ENCODE measurements at places on chromosomes 6 and 20.

DNA sequence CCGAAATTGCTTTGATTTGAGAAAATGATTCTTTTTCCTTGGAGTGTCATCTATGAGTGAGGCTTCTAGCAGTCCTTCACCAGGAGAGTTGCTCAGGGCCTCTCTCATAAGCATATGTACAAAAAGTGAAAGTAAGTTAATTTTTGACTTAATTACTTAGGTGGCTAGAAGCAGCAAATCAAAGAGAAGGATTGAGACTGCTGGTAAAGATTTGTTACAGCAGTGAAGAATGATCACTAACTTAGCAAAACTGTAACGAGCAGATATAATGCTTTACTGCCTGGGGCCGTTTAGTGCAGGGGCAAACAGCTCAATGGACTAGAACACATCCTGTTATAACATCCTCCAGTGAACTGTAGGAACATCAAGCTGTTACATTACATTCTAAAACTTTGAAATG, 167.8 kb upstream of the RIPOR2 start:
- peak; percentile 31 for DNase-seq

GRCh38 chr6:87099472-87099871, 4.6 kb upstream of the CGA start:
- DNase-seq, result no peak

GRCh38 chr6:122825163-122825562, 36.1 kb downstream of the SMPDL3A start:
- no peak for DNase-seq

DNA sequence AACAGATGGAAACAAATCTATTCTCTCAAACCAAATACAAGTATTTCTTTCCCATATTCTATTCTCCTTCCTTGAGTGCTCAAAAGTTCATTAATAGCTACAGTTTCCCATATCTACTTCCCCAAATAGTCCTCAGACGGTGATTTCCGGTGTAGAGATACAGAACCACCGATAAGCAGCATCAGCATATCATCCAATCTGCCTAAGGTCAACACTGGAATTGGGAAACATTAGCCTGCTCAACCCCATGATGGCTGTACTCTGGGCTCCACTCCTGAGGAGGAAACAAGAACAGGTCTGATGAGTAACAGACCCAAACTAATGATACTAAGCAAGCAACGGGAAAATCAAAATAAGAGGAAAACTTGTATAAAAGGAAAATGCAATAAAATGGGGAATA, 115.6 kb downstream of the EPB41L2 start:
- DNase-seq, result no peak

GRCh38 chr20:58019850-58020625, 208.4 kb downstream of the ANKRD60 start:
- DNase-seq, result no peak

DNA sequence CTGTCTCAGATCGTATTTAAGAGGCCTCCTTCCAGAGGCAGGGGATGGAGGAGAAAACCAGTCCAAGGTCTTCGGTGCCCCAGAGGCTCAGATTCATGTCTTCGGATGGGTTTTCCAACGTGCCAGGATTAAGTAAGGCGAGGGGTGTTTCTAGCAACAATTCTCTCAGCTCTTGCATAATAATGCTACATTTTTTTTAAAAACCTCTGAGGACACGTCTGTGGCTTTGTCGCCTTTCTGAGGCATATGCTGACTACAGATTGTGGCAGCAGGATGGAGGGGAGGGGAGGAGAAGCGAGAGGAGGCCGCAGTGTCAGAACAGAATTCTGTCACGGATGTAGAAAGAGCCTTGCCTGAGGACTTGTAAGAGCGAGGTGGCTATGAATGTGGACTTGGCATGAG, 17.7 kb upstream of the CCDC167 start:
- DNase-seq, result no peak

- no peak for DNase-seq
Measured at GRCh38 chr6:8100159-8100854, 2.0 kb downstream of the EEF1E1 start.

- DNase-seq, result no peak
Measured at GRCh38 chr6:99016355-99016754, 68.6 kb upstream of the FBXL4 start.

DNA sequence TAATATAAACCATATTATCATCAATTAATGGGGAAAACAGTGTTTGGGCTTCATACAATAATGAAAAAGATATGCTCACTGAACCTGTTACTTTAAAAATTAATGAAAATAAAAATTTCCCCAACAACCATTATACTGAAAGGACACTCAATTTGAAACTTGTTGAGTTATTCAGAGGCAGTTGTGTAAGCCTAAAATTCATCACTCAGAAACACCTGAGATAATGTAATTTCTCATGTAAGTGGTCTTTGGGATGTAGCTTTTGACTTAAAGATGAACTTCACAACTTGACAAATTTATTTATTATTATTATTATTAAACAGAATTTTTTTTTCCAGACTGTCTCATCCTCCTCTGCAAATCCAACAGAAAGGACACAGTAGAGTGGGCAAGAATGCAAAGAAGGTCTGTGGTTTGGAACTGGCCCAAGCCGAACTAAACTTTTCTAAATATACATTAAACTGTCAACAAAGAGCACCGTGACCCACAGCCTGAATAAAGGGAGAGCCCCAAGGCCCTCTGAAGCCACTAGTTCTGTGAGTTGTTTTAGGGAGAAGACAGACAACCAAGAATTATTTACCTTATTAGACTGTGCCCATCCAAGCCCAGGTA, 32.2 kb upstream of the HEY2 start:
- no peak for DNase-seq

GRCh38 chr6:40880906-40881305, 158.1 kb downstream of the UNC5CL start:
- no peak for DNase-seq

GRCh38 chr6:87618531-87618930, 28.6 kb downstream of the ORC3 start:
- DNase-seq, result no peak

GRCh38 chr6:57048577-57048976, 2.1 kb downstream of the KIAA1586 start:
- DNase-seq, result no peak

GRCh38 chr20:54475334-54476168, at the start of gene DOK5:
Gene DOK5 (plus strand): TSS chr20:54475593. CDS start chr20:54475947, 354 bp downstream.
- peak; percentile 39 for DNase-seq

GRCh38 chr6:7905416-7905815, 5.2 kb downstream of the TXNDC5 start:
- no peak for DNase-seq

GRCh38 chr6:134457941-134458340, 140.0 kb upstream of the SGK1 start:
- DNase-seq, result no peak

DNA sequence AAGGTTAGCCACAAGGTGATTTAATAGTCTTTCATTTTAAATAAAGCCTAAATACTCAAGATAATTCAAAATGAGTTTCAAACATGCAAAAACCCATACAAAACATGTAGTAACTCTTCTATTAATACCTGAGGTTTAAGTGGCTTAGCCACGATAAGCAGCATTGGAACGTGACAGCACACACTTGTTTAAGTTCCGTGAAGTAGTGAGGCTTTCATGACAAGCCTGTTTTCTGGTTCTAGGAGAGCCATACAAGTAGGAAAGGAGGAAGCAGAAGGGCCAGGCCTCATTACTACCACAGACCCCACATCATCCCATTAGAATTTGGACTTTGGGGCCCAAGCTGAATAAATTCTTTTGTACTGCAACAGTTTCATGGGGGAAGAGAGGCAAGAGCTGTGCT, 54.3 kb upstream of the PRND start:
- no peak for DNase-seq

- no peak for DNase-seq
Measured at GRCh38 chr20:13305284-13305683, 84.2 kb downstream of the ISM1 start.

DNA sequence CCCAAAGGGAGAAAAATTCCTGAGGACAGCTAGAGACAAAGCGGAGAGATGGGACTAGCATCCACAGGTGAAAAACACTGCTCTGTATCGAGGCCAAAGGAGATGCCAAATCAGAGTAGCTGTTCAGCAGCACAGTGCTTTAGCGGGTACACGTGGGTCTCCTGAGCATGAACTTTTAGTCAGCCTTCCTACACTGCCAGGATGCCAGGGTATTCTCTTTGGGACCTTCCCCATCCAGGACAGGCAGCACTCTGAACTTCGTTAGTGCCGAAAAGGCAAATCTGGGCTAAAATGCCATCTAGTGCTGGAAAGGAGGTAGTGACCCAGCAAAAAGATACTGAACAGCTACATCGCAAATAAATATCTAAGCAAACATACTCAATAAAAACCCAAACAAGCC, 64.9 kb downstream of the C6orf58 start:
- no peak for DNase-seq

GRCh38 chr20:49214571-49214970, 4.6 kb upstream of the DDX27 start:
- no peak for DNase-seq

DNA sequence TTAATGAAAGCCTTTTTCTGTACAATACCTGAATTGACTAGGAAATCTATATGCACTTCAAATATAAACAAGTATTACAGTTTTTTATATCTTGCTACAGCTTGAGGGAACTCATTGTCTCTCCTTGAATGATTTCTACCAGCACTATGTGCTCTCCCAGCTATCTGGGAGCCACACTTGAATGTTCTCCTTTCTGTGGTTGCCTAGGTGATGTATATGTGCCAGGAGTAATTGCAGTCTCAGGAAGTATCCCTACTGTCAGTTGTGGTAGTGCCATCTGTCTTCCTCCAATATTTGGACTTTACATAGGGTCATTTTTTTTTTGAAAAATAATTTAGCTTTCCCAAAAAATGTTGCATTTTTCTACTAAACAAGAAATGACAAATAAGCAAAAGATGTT, 288.0 kb upstream of the PLCB4 start:
- DNase-seq, result no peak

DNA sequence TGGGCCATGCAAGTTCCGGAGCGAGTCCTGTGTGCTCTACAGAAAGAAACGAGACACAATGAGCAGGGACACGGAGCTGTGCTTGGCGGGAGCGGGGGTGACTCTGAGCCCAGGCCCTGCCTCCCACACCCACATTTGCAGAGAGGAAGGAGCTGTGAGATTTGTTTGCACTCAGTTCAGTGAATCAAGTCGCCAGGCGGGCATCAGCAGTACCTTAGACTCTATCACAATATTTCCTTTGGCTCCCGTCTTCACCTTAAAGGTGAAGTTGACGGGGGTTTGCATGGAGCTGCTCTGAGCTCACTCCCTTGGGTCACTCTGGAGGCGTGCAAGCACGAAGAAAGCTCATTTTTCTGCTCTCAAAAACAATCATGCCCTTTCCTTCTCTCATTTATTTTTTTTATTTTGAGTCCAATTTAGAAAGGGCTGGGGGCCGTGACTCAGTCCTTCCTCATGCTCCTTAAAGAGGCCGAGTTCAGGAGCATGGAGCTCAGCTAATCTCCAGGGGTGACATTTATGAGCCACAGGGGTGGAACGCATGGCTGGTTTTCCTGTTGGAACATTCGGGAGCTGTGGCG, 188.2 kb downstream of the NFATC2 start:
- no peak for DNase-seq

DNA sequence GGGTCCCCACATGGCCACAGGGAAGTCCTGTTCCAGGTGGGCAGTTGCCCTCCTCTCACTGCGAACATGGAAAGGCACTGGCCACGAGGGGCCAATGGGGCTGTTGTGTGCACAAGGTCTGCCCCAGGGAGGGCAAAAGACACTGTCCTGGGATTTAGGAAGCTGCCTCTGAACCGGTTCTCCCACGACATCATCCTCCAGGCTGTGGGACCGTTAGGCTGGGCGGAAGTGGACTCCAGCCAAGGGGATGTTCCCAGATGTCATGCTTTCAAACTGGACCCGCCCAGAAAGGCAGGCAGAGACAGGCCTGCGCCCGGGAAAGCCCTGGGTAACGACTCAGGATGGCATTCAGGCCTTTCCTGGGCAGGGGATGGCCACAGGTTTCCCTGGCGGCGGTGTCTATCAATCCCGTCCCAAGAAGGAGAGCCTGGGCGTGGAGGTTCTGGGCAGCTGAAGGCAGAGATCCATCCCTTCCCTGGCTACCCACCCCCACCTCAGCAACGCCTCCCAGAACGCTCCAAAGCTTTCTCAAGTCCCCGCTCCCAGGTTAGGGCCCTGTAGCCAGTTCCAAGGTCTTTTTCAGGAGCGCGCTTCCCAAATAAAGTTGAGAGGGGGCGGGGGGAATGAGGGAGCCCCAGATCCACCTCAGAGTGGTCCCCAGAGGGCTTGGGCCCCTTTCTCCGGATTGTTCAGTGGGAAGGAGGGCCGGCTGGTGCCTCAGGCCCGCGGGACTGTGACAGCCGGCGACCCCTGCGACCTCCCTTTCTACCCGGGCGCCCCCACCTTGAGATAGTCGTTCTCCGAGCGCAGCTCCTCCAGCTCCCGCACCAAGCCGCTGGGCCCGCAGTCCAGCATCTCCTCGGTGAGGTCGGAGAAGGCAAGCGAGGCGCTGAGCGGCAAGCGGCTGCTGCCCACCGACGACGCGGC, 13.8 kb upstream of the TLDC2 start:
- DNase-seq, result no peak

- no peak for DNase-seq
Measured at GRCh38 chr6:157224178-157224950, 99.0 kb downstream of the TMEM242 start.

DNA sequence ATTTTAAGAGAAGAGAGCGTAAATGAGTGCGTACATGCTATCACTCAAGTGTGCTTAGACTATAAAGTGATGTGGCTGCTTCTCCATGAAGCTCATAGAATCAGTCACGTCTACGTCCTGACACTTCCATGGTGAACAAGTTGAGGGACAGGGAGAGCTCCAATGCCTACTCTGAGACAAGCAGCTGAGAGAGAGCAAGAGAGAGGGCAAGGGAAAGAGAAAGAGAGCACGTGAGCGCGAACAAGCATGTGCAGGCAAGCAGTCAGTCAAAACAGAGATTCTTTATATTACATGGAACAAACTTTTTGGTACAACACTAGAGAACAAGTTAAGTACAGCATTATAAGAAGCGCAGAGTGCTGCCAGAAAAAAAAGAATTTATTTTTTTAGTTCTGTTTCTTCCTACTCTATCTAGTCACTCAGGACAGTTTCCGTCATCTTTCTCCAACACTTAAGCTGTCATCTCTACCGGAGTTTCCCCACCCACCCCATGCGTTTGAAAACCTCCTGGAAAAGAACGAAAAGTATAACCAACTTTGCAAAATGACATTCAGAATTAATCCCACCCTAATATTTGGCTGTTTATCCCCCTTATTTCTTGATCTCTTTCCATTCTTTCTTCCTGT, 61.8 kb downstream of the EPB41L2 start:
- DNase-seq, result no peak

DNA sequence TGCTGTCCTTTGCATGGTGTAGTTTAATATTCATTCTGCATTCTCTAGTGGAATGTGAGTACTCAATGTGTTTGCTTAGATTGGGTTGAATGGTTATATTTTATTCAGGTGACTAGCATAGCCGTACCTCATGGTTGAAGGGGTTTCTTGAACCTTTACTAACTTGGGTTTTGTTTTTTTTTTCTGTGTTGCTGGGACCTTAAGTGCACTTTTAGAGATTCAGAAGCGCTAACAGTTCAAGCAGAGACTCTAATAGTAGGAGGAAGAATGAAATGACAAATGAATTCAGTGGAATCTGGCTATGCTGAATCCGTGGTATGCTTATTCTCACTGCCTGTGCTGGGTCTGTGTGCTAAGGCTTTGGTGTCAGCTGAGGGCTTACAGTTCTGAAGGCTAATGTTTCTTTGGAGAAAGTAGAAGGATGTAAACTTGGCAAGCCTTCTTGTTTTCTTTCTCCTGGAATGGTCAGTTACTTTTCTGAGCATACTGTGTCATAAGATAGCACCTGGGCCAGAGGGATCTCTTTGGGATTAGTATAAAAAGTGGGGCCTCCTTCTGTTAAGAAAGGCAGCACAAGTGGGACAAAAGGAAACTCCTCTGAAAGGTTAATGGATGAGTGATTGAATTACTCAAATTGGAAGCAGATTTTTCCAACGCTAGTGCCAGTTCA, 28.7 kb downstream of the RNF144B start:
- no peak for DNase-seq

GRCh38 chr6:38580030-38580429, 59.7 kb downstream of the BTBD9 start:
- no peak for DNase-seq

Data from renal cortex interstitium (tissue), 15 donors.